ENCODE measurements at places on chromosomes 16 and 17.

DNA sequence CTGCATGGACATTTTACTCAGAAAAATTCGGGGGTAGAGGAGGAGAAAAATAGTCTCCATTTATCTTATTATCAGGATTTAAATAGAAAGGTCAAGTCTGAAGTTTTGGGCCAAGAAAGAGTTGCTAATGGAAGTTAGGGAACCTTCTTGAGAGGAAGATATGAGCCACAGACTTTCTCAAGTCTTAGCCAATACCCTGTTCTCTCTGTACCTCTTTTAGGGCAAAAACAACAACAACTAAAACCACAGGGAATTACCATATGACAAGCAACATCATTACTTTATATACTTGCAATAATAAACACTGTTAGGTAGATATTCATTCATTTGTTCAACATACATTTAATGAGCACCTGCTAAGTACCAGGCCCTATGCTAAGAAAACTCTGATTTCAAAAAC, 282.2 kb upstream of the CDH5 start:
- DNase-seq, result no peak

DNA sequence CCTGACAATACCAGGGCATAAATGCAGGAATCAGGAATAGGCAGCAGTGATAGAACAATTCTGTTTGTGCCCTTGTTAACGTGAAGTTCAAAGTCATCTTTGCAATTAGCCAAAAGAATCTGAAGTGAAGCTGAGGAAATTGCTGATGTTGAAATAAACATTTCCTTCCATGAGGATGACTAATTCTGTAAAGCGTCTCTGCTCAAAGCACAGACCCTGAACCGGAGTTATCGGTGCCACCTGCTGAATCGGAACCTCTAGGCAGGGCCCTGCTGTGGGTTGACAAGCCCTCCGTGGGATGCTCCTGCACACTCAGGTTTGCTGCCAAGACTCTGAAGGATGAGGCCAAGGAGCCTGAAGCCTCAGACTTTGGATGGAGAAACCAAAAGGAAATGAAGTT, 37.0 kb upstream of the CDH1 start:
- no peak for DNase-seq

- no peak for DNase-seq
These were observed 1.4 kb downstream of the CDH11 start for GRCh38 chr16:65120461-65120830.

DNA sequence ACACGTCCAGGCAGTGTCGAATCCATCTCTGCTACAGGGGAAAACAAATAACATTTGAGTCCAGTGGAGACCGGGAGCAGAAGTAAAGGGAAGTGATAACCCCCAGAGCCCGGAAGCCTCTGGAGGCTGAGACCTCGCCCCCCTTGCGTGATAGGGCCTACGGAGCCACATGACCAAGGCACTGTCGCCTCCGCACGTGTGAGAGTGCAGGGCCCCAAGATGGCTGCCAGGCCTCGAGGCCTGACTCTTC, 7.2 kb upstream of the CD68 start:
- DNase-seq, result no peak

DNA sequence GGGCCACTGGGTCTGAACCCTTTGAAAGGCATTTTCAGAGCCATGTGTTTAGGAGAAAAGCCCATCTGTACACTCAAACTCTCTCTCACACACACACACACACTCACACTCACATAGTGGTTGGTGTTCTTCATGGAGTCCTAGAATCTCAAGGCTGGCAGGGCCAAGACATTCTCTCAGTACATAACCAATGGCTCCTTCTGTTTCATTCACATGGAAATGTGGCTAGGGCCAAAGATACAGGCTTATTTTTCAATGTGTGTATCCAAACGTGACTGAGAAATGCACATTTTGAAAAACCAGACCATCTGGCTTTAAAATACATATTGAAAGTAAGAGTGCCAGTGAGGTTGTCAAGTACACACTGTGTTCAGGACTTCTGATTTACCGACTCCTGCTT, 59.0 kb upstream of the SALL1 start:
- DNase-seq, result no peak

GRCh38 chr17:32227910-32228309, 37.7 kb upstream of the RHBDL3 start:
- no peak for DNase-seq

- no peak for DNase-seq
These were observed 141.1 kb downstream of the RGS9 start for GRCh38 chr17:65278050-65278819.

DNA sequence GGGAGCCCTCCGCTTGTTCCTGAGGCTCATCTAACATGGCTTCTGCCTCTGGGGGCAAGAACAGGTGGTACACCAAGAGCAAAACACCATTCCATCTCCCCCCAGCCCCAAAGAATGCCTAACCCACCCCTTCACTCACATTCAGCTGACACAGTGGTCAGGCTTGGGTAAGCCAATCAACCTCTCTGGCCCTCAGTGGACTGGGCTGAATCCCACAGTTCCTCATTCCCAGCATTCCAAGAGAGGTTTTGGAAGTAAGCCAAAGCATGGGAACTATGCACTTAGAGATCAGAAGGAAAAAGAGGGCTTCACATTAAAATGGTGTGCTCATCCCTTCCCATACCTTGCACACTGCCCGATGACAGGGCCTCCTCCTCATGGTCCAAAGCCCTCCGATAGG, 7.8 kb downstream of the PIGS start:
- no peak for DNase-seq

GRCh38 chr17:47808036-47808829, 13.4 kb downstream of the OSBPL7 start:
- no peak for DNase-seq

Data from activated naive CD4-positive, alpha-beta T cell (primary cell).